ENCODE measurements at places on chromosomes 12 and 14.

GRCh38 chr12:49288412-49288853 lies 6.5 kb upstream of the PRPH start:
- peak; percentile 77 for DNase-seq

DNA sequence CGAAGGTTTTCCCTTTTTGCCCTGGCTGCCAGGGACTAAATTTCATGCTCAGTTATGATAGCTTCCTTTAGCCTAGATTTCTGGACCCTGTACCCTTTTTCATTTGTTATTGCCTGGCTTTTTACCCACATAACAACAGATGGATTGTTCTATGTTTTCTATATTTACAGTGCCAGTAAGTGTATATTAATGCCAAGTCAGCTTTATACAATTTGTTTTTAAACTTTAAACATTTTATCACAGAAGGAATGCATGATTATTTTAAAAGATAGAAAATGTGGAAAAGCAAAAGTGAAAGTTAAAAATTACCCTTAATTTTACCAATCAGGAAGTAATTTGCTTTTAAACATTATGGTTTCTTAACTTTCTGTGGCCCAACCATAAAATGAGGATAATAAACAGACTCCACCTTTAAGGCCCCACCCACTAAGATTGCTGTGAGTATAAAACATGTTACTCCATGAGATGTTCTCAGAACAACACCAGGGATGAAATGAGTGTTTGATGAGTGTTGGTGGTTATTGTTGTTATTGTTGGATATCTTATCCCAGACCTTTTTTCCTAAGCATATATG lies 496.8 kb downstream of the EGLN3 start:
- DNase-seq, result no peak

DNA sequence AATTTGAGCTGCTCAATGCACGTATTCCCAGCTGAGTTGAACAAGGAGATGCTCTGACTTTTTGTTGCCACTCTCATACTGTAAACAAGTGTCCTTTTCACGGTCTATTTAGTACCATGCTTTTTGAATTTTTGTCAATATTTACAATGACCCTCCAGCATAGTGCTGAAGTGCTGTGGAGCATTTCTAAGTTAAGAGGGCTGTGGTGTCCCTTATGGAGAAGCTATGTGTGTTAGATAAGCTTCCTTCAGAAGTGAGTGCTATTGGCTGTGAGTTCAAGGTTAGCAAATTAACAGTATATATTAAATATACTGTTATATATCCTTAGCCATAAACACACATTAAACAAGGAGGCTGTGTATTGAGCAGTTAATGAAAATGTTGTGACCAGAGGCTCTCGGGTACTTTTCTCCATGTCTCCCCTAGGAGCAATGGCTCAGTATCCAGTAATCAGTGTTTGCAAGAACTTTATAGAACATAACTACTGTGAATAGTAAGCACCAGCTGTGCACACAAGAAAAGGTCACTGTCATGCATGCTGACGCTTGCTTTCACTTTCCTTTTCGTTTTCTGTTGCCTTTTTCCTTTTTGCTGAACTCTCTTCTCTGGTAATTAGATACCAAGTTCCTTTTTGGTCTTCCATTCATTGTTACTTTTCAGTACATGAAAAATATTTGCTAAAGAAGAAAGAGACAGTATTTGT lies 187.2 kb upstream of the NEDD1 start:
- DNase-seq, result no peak

- DNase-seq, result peak; percentile 70
These were observed 58.8 kb upstream of the GPR68 start for GRCh38 chr14:91303091-91303923.

DNA sequence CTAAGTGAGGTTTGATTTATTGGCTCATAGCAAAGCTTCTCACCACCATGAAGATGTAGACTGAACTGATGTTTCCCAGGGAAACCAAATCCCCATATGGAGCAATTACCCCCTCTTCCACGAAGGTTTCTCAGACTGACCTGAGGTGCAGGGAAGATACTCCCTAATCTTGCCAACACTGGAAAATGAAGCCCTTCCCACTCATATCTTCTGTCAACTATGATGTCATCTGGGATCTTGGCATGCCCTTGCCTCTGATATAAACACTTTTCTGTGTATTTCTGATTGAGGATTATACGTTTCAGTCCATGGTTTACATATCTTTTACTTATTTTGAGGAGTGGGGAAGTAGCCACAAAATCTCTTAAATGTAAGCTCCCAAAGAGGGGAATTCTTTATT lies 14.1 kb upstream of the CISTR start:
- DNase-seq, result no peak

- no peak for DNase-seq
These were observed 220.4 kb downstream of the NUBPL start for GRCh38 chr14:31781578-31781977.

- no peak for DNase-seq
These were observed 126.2 kb upstream of the SOX5 start for GRCh38 chr12:24075650-24076049.

GRCh38 chr12:67710582-67710981 lies 62.0 kb downstream of the DYRK2 start:
- no peak for DNase-seq

GRCh38 chr14:95328729-95329503 lies 9.2 kb upstream of the CLMN start:
- DNase-seq, result no peak

- no peak for DNase-seq
These were observed 9.1 kb downstream of the SCAF11 start for GRCh38 chr12:45981075-45981837.

DNA sequence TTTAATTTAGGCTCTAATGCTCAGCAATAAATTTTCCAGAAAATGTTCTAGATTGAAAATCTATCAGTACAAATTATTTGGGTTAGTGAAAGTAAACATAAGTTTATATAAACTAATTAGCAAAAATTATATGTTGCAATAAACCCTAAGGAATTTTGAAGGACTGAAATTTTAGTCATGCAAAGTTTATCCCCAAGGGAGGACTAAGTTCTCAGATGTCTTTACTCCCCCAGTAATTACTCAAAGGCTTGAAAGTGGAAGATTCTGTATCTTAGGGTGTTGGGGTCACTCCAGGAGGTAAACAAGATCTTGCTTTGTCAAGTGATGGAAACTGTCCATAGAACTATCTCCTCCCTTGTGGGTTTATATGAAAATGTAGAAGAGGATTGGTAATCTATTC lies 183.7 kb downstream of the AKAP6 start:
- no peak for DNase-seq

DNA sequence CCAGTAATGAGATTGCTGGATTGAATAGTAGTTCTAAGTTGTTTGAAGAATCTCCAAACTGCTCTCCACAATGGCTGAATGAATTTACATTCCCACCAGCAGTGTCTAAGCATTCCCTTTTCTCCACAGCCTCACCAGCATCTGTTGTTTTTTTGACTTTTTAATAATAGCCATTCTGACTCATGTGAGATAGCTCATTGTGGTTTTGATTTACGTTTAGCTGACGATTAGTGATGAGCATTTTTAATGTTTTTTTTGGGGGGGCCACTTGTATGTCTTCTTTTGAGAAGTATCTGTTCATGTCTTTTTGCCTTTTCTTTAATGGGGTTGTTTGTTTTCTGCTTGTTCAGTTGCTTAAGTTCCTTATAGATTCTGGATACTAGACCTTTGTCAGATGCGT lies 8.1 kb upstream of the SLC15A5 start:
- no peak for DNase-seq

GRCh38 chr14:61153431-61153830 lies 127.7 kb downstream of the TMEM30B start:
- no peak for DNase-seq

DNA sequence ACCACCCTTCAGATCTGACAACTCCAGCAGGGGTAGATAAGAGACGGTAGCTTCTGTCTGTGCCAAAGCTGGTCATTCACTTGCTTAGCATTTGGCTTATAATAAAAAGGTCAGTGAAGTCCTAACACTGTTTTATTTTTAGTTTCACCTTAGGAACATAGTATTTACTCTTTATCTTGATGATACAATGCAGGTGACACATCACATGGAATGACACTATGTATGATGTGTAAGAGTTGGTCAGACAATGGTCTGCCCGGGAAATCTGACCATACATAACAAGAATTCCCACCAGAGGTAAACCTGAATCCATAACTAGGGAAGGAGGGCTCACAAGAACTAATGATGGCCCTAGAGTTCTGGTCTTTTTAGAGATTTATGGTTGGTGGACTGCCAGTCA lies 66.6 kb downstream of the IFNG start:
- no peak for DNase-seq

DNA sequence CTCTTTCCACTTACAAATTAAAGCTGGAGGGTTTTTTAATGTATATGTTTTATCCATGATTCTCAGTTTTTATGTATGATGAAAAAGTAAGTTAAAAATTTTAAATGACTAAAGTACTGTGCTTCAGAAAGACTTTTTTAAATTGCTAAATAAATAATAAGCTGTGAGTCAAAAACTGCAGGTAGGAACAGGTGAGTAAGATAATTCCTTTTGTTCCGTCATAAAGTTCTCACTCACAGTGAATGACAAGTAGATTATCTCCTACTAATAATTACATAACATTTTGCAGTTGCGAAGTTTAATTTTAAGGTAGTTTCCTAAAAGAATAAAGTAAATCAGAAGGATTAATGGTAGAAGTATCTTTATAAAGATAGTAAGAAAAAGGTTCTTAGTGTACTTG lies 78.0 kb downstream of the PRKCH start:
- DNase-seq, result no peak

GRCh38 chr14:71555654-71556559 lies 376.3 kb upstream of the RGS6 start:
- DNase-seq, result no peak

- no peak for DNase-seq
These were observed at the start of gene SIX1 for GRCh38 chr14:60648934-60649874. Gene SIX1, minus strand, starts transcription at chr14:60649477. Its CDS starts 288 bp downstream, at chr14:60649189.

DNA sequence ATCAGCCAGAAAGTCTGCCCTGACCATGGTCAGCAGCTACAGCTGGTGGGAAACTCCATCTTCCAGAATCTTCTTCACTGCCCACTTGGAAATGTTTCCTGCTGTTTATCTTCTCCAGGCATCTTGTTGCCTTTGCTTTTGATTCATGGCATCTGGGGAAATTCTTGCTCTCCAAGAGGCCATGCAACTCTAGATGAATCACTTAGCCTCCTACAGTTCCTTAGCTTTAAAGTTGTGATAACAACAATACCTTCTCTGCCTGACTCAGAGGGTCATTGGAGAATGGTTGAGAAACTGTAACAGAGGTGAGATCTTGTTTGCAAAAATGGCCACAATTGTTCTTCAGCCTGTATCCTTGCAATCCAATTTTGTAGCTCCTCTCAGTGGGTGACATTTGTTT lies 121.0 kb upstream of the VRK1 start:
- DNase-seq, result no peak

DNA sequence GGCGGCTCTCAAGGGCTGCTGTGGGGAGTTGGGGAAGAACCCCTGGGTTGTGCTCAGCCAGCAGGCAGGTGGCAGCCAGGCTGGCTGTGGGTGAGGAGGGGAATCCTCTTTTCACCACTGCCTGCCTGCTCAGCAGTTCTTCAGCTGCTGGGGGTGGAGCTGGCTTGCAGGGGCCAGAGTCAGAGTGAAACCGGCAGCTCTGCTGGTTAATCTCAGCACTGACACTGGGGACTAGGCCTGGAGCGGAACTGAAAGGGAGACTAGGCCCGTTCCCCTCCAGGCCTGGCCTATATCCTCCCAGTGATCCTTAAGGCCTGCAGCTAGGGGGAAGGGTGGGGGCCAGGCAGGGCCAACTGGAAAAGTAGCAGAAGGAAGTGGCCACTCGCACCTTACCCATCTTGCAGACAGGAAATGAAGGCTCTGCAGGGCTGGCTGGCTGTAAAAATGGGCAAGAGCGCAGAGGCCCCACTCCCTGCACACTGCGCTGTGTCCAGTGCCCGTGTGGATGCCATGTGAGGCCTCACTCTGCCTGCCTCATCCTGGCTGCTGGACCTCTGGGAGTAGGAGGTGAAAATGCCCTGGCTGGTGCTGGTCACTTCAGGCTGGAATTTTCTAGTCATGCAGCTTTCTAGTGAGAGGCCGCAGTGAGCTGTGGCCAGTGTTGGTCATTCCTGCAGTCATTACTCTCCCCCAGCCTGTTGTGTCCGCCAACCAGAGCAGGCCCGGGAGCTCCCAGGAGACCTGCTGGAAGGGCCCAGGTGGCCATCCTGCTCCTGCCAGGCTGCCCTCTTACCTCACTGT lies 39.4 kb downstream of the SH2B3 start:
- no peak for DNase-seq

DNA sequence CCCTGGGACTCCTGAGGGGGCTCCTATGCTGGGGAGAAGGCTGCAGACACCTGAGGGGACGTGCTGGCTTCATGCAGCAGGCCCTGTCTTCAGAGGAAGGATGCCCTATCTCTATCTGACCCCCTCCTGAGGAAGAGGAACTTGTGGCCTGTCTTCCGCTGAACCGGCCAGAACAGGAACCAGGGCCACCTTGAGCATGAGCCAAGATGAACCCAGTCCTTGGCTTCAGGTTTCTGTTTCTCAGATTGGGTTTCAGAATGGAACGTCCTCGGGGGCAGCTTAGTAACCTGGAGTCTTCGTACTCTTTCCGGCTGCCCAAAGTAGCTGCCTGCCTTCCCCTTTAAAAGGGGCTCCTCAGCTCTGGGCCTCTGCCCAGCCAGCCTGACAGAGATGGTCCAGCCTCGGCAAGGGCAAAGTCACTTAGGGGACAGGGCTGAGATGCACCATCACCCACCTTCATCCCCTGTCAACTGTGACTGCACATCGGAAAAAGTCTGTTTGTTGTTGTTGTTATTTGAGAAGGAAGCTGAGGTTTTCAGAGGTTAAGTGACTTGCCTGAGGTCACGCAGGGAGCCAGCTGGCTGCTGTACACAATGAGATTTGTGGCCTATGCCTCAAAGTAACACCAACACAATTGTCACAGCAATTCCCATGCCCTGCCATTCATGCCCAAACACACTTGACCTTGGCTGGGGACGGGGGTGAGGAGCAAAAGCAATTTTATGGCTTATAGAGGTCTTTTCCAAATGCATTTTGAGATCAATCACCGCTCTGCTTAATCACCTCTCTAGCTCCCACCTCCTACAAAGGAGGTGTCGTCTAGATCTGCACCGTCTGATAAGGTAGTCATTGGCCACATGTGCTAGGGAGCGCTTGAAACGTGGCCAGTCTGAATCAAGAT lies 13.4 kb downstream of the ASB2 start:
- DNase-seq, result no peak

DNA sequence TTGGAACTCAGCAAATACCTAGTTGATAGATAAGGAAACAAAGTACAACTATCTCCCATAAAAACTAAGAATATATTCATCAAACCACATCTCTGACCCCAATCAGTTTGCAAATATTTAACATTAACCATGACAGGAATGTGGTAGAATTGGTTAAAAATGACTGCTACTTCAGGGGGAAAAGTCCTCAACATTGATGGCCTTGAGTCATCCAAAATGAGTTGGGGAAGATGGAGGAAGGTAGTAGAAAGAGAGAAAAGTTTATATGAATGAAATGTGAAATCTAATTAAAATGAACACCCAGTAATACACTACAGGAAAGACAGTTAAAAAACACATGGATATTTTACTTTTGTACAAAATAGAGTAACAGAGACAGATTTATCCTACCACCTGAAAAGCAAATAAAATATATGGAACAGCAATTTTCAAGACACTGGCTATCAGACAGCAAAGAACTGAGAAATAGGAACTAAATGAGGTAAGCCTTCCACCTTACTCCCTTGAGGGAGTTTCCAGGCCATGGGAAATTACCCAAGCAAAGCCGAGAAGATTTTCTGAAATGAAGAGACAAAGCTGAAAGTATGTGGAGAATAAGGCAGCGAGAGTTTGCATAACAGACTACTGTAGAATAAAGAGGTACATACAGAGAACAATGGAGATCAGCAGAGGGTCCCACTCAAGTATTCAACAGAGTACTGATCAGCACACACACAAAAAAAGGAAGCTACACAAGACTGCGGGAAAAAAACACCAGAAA lies 49.6 kb downstream of the TC2N start:
- no peak for DNase-seq

All from hematopoietic multipotent progenitor cell treated with erythropoietin and hydrocortisone succinate and interleukin-3 and kit ligand, for 17 days (in vitro differentiated cells).